ENCODE measurements at places on chromosomes 6 and 20.

DNA sequence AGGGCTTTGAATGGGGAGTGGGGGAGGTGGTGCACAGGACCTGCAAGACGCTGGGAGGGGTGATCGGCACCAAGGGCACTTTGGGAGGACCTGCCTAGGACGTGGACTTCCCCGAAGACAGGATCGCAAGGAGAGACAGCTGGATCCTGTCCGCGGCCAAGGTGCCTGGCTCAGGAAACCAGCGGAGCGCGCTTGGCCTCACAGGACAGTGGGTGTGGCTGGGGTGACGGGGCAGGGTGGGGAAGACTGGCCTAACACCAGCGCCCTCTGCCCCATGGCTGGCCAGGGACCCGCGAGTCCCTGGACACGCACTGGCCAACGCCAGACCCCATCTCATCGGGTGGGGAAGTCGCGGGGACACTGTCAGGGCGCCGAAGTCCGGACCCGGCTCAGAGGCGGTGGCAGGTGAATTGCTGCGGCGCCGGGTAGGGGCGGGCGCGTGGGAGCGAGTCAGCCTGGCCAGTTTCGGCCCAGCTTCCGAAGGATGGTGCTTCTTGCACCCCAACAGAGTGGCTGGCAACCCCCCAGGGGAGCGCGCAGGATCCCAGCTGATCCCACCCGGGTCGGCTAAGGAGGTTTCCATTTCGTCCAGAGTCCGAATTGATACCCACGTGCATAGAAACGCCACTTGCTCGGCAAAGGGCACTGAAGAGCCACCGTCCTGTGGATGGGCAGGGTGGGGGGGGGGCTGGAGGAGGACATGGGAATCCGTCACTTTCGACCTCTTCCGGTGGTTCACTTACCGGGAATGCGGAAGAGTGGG lies 785 bp upstream of the THBD start:
- no peak for DNase-seq

GRCh38 chr20:6660441-6660840 lies 107.0 kb upstream of the BMP2 start:
- DNase-seq: no peak

DNA sequence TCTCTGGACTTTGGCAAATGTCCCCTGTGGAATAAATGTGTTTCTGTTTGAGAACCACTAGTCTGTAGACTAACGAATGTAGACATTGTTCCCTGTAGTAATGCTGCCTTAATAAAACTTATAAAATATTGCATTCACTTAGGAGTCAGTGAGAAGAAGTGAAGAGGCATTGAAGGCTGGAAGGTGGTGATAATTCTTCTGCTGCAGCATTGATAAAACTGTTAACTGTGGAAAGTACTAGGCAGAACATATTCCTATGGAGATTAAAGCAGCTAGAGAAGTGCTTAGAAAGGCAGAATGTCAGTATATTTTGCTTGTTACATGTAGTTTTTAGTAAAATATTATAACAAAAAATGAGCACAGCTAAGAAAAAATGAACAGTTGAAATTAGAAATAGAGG lies 4.8 kb downstream of the PGK2 start:
- no peak for DNase-seq

DNA sequence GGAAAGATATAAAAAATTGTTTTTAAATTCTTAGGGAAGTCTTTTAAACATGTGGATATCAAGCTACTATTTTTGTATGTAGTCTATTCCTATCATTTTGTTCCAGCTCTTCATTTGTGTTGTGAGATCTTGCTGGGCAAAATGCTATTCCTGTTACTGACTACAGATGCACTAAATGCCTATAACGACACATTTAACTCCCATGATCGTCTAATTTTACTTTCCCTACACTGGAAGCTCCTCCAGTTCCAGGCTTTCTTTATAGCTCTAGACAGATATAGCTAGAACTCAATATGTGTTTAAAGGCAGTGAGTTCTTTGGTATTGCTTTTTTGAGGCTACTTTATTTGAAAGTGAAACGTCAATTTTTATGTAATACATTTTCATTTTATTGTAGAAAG lies 971.5 kb upstream of the CITED2 start:
- DNase-seq: no peak

DNA sequence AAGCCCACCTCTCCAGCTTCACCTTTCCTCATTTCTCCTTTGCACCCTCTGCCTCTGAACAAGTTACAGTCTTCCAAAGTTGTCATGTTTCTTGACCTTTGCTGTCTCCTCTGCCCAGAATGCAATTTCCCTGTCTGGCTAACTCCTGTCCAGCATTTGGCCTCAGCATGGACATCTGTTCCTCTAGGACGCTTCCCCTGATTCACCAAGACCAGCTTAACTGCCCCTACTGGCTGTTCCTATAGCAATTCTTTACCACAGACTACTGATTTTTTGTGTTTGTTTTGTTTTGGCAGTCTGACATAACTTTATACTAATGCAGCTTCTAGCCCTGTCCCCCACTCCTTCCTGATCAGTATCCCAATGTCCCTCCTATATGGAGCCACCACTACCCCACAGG lies 13.4 kb downstream of the GNL1 start:
- DNase-seq: no peak

DNA sequence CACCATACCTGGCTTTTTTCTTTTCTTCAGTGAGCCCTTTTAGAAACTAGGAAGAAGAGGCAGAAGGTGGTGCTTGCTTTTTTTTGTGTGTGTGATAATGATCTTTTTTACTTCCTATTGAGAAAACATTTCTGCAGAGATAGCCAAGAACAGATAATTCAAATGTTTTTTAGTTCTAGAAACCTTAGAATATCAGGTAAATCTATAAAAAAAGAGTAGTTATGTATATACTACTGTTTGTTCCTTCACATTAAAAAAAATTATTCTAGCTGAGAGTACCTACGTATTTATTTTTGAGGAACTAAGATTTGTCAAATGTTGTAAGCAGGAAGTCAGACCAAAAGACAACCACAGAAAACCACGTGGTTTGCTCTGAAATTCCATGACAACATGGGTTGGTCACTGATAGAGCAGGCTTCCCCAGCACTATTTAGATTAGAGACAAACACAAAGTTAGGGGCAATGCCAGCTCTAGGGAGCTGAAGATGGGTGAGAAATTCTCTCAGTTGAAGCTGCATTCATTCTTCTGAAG lies 12.8 kb downstream of the STK4 start:
- no peak for DNase-seq

- no peak for DNase-seq
These were observed 84.4 kb downstream of the SYNE1 start for GRCh38 chr6:152552616-152553209.

- no peak for DNase-seq
These were observed 411.7 kb downstream of the EPM2A start for GRCh38 chr6:145323646-145324045.

GRCh38 chr6:41470029-41470330 lies 76.2 kb upstream of the FOXP4 start:
- DNase-seq: no peak

DNA sequence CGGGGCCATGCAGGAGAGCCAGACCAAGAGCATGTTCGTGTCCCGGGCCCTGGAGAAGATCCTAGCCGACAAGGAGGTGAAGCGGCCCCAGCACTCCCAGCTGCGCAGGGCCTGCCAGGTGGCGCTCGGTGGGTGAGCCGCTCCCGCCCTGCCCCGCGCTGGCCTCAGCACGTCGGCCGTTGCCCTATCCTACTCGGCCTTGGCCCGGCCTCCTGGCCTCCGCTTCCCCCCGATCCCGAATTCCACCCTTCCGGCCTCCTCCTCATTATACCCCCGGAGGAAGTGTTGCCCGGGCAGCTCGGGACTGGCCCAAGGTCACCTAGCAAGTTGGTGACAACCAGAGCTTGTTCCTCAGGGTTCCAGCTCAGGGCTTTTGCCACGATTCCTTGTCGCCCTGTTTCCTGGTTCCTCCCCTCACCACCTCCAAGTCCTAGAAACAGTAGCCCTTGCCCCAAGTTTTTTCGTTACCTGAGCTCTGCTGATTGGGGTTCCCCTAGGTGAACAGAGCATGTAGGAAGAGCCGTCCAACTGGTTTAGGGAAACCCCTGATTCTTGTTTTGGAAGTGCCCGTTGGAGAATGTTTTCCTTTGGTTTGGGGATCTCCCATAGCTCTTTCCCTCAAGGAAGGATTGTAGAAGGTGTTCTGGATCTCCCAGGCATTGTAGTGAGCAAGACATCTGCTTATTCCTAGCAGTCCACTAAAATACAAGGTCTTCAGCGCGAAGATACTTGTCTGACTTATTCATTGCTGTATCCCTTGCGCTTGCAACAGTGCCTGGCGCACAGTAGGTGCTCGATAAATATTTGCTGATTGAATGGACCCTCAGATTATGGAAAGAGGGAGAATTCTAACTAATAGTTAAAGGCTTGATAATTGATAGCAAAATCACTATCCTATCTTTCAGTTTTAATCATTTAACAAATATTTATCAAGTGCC lies 641 bp downstream of the ARFGEF2 start:
- no peak for DNase-seq

GRCh38 chr6:54718541-54719023 lies 128.0 kb upstream of the FAM83B start:
- DNase-seq: no peak
